ENCODE measurements at places on chromosomes 6 and 20.

DNA sequence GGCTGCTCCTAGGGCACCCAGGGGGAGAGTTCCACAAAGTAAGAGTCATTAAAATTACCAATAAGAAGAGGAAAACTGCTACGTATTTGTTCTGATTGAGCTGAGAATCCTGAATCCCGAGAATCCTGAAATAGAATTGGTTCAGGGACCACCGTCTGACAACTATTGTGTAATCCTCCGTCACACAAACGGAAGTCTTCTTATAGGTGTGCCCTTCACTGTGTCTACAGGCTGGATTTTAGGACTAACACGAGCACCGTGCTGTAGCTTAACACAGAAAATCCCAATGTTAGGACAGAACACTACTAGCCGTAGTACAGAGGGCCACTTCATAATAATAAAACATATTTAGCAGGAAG is 50.6 kb upstream of the RNF182 start:
- no peak for DNase-seq

DNA sequence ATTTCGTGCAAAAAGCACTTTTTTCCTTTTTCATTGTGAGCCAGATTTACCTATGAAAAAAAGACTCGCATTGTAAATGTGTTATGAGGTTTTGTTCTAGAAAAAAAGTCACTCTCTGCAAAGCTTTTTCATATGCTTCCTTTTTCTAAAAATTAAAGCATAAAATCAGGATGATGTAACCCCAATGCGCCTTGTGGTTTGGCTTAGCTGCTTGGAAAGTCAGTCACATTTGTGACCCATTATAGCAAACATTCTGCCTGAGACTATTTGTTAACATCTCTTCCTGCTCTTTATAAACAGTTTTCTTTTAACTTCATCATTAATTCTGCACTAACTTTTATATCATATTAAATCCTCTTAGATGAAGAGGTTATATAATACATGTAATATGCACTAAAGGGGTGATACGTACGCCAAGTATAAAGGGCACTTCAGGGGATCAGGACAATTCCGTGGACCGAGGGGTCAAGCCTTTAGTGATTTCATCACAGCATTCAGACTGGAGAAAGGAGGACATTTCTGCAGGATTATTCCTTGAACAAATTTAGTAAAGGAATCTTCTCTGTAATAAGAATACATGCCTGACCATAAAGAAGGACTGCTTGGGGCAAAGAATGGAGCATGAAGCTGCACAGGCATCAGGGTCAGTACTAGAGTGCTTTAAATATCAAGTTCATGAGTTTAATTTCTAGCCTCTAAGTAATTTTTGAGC is 48.1 kb upstream of the SMLR1 start:
- no peak for DNase-seq

GRCh38 chr20:24597051-24597450 is 127.6 kb downstream of the SYNDIG1 start:
- no peak for DNase-seq

DNA sequence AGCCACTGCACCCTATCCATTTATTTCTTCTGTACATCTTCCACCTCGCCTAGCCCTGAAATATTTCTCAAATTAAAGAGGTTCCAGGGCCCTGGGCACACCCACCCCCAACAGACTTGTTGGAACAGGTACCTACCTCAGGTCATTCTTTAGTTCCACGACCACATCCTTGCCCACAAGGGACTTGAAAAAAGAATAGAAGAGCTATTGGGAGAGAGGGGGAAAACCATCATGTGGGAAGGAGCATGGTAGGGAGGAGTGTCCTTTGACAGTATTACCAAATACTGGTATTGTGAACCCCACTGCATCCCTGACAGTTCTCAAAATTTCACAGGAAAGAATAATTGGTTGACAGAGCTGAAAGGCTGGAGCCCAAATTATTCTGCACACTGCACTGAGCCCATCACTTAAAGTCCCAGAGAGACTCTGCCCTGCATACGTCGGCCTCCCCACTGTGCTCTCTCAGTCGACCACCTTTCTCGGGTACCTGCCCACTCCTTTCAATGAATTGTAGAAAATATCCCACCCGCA is 762 bp downstream of the LSM2 start:
- DNase-seq: no peak

DNA sequence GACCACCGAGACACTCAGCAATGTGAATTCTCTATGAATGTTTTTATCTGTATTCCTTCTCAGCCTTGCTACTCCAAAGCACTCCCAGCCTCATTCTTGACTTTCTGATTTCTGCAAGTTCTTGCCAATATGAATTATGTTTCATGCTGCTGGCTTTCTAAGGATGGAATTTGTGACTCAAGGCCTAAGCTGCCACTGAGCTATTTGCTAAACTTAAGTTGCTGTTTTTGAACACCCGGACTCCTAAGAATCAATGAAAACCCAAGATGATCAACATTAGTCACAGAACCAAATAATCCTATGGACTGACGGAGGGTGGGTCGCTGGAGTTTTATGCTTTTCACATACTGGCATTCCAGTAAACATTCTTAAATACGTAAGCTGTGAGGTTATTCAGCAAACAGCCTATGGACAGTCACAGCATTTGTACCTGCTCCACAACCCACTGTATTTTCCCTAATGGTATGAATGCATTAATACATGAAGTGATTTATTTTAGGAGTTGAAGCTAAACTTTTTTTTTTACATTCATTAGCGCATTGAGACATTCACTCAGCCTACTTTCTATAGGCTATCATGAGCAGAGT is 8.2 kb upstream of the PXDC1 start:
- no peak for DNase-seq

- no peak for DNase-seq
Observed at GRCh38 chr20:59095140-59095539, 52.6 kb upstream of the PRELID3B start.

DNA sequence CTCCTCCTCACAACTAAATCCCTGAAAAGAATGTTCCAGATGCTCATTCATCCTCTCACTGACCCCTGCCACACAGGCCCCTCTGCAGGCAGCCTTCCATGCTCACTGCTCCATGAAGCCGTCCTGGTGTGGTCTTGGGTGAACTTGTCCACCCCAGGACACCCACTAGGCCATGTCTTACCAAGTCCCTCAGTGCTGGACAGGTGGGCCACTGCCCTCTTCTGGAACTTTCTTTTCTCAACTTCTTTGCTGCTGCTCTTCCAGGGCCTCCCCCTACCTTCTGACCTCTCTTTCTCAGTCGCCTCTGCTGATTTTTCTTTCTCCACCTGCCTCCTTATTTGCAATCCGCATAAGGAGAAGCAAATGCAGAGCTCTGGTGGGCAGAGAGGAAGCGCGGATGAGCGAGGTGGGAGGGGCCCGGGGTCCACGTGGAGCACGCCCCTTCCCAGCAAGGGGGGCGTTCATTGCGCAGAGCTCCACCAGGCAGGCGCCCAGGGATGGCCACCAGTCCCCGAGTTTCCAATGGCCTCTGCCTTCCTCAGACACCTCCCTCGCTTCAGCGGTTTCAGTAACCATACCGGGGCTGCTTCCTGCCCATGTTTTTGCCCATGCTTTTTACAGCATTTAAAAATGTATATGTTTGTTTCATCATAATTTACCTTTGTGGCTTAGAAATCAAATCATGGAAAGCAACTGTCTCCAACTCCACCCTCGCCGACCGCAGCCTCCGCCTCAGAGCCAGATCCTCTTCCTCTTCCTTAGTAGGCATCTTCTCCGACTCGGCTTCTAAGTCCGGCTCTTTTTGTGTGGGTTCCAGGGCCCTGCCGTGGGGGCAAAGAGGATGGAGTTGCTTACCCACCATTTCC is 129.6 kb downstream of the ZDHHC14 start:
- DNase-seq: no peak

- DNase-seq: no peak
Observed at GRCh38 chr6:32484614-32484998, 44.9 kb downstream of the HLA-DRA start.

GRCh38 chr6:108806665-108807064 is 41.6 kb upstream of the ARMC2 start:
- DNase-seq: no peak

GRCh38 chr20:45589725-45590124 is 10.6 kb upstream of the WFDC8 start:
- DNase-seq: no peak

- DNase-seq: no peak
Observed at GRCh38 chr20:63394069-63394919, 33.1 kb upstream of the CHRNA4 start.

DNA sequence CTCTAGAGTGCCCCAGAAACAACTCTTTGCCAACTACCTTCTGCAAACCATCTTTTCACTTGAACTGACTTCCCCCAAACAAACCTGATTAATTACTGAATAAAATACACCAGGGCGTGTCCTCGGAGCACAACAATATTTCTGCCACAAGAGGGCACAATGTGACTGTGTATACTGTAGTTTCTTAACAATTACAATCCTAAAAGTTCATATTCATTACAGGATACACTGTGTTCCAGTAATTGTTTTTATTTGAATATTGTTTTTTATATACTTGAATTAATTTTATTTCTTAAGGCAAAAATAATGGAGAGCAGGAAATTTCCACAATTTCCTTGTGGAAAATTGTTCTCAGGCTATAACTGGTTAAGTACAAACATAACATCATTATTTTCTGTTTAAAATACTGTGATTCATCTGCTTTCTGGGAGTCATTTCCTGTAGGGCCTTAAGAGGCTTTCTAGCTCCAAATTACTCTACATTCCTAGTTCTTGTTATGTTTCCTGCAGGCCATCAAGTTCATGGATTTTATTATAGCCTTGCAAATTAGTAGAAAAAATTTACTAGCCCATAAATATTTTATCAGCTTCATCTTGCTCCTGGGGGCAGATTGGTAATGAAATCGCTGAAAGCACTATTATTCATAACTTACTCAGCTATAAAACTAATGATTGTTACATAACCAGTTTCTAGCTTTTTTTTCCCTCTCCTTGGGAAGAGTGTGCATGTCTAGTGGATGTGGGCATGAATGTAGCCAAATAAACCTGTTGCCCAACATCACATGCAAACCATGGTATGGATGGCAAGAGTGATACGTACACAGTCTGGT is 51.9 kb upstream of the SLC22A16 start:
- no peak for DNase-seq

GRCh38 chr6:110939429-110940200 is 18.9 kb upstream of the GTF3C6 start:
- DNase-seq: no peak

DNA sequence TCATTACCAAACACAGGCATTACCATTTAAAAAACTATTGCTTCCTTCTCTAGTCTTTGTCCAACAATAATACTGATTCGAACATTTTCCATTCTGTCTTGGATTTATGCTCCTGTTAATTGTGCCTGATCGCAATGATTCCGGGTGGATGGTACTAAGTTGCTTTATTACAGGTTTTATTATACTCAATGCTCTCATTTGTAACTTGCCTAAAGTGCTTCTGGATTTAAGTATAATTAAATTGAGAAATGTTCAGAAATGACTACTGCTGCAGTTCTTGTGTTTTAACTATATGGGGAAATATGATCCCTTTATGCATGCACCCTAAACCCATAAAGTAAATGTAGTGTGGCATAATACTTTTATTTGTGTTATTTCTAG is 7.2 kb downstream of the TFAP2A start:
- no peak for DNase-seq

DNA sequence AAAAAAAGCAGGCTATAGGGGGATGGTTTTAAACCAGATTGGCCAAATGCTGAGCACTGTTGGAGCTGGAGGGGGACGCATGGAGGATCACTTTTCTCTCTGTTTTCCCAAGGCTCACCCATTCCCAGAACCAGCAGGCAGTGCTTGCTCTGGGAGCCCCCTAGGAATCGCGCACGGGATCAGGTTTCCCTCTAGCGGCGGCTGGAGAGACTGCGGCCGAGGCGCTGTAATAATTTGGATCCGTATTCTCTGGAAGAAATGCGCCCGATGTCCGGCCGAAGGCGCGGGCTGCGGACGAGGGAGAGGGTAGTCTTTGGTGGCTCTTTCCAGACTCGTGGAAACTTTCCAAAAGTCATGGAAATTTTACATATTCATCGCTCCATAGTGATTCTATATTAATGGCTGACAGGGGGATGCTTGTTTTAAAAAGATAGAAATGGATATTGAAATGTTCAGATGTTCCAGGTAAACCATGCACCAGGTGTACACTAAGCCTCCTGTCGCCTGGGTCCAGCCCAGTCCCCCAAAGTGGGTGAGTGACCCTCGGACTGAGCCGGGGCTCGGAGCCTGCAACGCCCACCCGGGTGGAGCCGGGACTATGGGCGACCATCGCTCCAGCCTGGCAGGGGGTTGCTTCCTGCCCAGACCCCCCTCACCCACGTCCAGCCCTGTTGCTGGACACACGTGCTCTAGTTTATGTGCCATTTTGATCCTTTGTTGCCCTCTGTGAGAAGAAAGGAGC is 78.7 kb upstream of the PHACTR3 start:
- DNase-seq: peak; percentile 81

GRCh38 chr6:47059216-47059885 is 17.2 kb upstream of the ADGRF1 start:
- DNase-seq: no peak

DNA sequence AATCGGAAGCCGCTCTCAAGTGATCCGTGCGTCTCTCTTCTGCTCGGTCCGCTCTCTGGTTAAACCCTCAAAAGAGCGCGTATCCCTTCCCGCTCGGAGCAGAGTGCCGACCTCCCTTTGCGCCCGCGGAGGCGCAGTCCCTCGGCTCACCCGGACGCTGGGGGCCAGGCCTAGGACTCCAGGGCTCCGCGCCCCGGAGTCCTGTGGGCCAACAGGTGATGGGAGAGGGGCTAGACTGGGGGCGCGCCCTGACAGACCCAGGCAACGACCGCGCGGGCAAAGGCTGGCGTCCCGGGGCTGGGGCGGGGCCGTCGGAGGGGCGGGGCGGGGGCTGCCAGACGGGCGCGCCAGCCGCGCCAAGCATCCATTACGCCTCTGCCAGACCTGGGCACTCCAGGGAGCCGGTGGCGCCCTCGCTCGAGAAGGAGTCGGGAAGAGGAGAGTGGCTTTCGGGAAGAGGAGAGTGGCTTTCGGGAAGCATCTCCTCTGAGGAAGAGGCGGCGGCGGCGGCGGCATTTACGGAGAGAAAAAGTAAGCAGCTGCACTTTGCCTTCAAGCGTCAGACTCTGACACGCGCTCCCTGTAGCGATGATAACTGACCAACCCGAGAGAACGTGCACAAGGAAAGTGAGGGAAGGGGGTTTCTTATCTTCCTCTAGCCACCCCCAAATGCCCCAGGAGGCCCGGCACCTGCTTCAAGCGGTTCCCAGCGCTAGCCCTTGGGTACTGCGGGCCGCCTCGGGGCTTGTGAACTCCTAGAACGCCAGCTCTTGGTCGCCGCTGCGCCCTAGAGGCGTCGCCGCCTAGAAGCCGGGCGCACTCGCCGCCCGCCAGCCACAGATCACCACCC is 2.6 kb downstream of the EPHA7 start:
- DNase-seq: no peak

- no peak for DNase-seq
Observed at GRCh38 chr6:53375847-53376246, 27.1 kb upstream of the ELOVL5 start.

DNA sequence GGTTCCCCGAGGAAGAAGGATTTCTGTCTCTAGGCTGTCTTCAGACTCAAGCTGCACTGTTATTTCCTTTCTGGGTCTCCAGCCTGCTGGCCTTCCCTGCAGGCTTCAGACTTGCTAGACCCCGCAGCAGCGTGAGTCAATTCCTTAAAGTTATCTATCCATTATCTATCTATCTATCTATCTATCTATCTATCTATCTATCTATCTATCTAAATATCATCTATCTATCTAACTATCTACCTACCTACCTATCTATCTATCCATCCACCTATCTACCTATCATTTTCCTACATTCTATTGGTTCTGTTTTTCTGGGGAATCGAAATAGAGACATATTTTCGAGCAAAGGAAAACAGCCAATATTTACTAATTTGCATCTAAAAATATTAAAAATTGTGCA is 48.7 kb upstream of the BMP6 start:
- no peak for DNase-seq

Measured in NCI-H1930 (cell line).